Urinary bladder (tissue), 4 donors: ENCODE measurements at places on chromosomes 5 and 9. TPM values are rescaled to one million over a fixed set of nuclear protein-coding genes. Genes with fewer than 3 reads are reported as not detected.

- no peak for DNase-seq
Observed at GRCh38 chr9:87518702-87519335, 21.2 kb downstream of the DAPK1 start.

DNA sequence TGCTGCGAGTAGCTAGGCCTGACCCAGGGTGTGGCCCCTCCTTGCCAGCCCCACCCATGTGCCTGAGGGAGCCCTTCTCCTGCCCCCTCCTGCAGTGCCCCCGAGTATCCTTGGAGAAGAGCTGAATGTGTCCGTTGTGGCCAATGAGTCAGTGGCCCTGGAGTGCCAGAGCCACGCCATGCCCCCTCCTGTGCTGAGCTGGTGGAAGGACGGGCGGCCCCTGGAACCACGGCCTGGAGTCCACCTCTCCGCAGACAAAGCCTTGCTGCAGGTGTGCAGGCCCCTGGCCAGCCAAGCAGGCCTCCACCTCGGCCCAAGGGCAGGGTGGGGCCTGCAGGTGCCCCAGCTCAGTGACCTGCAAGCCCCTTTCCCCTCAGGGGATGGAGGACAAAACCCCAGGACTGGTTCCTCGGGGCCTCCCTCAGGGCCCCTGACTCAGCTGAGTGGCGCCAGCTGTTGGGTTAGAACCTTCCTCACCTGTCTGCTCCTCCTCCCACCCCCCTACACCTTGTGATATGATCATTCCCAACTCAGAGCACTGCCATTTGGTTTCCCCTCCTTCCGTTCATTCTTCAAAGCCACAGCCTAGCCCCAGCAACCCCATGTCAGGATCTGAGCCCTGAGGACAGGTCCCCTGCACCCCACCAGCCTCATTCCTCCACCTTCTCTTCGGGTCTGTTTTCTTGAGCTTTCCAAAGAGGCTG, 80.0 kb upstream of the ASS1 start:
- DNase-seq = no peak

DNA sequence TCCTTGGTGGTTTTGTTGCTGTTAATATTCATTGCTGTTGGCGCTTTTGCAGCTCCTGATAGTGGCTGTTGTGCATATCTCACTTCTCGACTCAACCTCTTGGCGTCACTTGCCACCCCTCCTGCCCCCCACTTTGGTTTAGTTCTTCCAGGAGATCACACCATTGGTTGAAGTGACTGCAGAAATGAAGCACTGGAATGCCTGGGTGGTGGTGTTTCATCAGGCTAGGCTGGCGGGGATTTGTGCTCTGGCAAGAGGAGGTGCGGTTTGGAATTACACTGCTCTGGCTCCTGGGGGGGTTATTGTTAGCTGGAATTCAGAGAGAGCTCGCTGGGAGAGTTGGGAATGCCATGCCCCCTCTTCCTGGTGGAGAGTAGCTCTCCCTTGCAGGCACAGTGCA, 11.5 kb downstream of the PRRC2B start:
- DNase-seq = no peak

DNA sequence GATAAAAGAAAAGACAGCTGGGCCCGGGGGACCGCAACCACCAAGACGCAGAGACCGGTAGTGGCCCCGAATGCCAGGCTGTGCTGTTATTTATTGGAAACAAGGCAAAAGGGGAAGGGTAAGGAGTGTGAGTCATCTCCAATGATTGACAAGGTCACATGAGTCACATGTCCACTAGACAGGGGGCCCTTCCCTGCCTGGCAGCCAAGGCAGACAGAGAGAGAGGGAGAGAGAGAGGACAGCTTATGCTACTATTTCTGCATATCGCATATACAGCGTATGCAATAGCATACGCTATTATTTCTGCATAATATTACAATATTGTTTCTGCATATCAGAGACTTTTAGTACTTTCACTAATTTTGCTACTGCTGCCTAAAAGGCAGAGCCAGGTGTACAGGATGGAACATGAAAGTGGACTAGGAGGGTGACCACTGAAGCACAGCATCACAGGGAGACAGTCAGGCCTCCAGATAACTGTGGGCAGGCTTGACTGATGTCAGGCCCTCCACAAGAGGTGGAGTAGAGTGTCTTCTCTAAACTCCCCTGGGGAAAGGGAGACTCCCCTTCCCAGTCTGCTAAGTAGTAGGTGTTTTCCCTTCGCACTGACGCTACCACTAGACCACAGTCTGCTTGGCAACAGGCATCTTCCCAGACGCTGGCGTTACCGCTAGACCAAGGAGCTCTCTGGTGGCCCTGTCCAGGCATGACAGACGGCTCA, 50.3 kb downstream of the RFX3 start:
- DNase-seq = no peak

DNA sequence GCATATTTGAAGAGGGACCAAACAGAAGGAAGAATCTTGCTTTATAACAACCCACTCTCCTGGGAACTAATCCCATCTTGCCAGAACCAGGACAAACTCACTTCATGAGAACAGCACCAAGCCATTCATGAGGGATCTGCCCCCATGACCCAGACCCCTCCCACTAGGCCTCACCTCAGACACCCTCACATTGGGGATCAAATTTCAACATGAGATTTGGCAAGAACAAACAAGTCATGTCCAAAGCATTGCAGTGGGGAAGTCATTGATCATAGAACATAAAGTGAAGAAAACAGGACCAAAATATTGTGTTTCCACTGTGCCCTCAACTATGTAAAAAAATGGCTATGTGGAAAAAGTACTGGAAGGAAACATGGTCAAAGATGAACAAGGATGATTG, 43.9 kb downstream of the MAP1B start:
- no peak for DNase-seq

DNA sequence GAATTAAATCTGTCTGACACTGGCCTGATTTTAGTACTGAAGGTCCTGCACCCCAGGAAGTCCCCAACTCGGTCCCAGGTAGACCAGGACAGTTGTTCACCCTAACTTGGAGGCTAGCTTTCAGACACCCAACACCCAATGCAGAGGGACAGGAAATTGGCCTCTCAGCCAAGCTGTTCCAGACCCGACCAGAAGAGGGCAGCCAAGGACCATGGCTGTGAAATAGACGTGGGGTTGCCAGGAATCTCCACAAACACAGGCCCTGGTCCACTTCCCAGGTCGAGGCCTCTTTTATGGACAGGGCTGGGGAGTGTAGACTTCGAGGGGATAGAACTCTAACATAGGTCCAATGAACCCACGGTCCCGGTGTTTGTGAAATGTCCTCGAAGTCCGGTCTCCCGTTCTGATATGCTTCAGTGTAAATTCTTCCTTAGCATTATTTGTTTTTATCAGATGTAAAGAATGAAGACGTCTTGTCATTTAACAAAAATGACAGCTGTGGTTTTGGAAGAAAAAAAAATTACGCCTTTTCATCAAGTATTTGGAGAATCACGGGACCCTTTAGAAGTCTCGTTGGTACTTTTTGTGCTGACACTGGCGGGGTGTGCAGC, 260.3 kb upstream of the ADAMTS16 start:
- DNase-seq = peak; percentile 56

DNA sequence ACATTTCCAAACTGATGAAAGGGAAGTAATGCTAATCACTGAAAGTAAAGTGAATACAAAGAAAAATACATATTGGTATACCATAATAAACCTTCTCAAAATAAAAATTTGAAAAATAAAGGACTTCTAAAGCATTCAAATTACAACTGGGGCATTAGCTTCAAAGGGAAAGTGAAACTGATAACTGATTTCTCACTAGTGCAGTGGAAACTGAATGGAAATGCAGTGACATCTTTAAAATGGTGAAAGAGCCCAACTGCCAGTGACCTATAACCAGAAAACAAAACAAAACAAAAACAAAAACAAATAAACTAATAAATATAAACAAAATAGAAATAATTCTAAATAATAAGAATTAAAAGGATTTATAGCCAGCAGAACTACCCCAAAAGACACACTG, 297.5 kb upstream of the GRIN3A start:
- DNase-seq = no peak

DNA sequence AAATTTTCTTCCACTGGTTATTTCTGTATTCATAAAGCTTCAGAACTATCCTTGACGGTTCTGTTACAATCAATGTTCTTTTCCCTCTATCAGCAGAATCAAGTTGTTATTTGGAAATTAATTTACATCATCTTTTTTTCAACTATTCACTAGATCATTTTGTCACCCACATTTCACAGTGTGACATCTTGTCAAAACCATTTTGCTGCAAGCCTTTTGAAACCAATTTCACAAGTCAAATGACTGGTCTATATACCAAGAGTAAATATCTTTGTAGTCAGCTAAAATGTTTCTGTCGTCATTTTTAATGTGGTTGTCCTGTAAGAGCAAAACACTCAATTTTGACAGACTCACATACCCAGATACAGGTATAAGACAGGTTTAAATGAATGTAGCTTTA, 984.3 kb upstream of the TYRP1 start:
- DNase-seq = no peak

- no peak for DNase-seq
Observed at GRCh38 chr5:124474528-124475215, 271.8 kb downstream of the ZNF608 start.

DNA sequence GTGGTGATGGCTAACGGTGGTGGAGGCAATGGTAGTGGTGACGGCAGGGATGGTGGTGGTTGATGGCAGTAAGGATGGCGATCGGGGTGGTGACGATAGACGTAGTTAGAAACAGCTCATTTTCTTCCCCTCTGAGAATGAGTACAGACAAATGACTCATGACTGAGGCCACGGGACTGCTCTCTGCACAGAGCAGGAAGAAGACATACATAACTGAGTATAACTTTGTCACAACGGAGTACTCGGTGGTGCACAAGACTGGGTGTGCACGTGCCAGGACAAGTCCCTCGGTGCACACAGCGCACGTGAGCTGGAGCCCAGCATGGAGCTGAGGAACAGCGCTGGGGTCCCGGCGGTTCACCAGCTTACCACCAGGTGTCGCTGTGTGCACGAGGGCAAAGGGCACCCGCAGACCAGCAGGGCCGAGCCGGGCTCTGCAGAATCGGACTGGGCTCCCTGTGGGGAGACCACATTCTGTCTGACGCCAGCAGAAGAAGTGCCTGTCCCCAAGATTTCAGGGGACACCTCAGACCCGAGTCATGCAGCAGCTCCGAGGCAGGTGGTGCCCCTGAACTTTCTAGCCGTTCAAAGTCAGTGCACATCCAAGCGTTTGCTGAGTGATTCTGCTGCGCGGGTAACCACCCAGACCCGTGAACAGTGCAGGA, 188.6 kb downstream of the FSTL4 start:
- no peak for DNase-seq

Gene SLC6A19
- total RNA-seq = not detected

Gene PTTG1
- 51.3 TPM for total RNA-seq

Gene PIP5K1B
- 6.4 TPM for total RNA-seq

Gene ZNF462
- total RNA-seq = 40.2 TPM

Gene BTNL8
- total RNA-seq = not detected

Gene SPATA31A3
- not detected for total RNA-seq
